ENCODE measurements at places on chromosomes 6 and 20.

DNA sequence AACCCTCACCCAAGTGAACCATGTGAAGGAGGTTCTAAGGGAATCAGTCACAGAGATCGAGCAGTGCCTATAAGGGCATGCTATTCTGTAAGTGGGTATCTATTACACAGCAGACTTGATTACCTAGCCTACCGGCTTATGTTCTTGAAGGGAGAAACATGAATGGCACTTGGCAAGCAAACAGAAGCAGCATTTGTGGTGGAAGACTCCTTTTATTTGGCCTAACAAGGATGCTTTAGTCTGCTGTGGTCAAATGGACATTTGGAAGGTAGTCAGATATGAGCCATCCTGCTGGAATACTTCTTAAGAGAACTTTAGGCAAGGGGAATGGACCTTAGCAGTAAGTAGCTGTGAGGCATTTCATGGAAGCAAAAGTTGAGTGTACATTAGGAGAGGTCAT is 126.3 kb downstream of the COL12A1 start:
- DNase-seq = no peak

- no peak for DNase-seq
Observed at GRCh38 chr6:16852671-16853070, 91.4 kb upstream of the ATXN1 start.

DNA sequence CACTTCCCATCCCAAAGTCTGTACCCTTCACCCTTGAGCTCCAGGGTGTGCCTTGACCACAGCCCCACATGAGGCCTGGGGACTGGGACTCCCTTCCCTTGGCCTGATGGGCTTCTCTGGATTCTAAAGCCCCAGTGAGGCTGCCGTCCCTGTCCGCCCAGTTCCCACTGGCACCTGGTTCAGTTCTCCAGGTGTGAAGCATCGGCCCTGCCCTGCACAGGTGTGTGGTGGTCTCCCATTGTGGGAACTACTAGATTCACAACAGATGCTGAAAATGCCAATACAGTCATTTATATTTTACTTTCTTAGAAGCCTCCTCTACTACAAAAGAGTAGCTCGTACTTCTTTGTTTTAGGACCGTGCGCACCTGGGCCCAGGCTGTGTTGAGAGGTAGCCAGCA is 72.8 kb downstream of the TTLL2 start:
- no peak for DNase-seq

DNA sequence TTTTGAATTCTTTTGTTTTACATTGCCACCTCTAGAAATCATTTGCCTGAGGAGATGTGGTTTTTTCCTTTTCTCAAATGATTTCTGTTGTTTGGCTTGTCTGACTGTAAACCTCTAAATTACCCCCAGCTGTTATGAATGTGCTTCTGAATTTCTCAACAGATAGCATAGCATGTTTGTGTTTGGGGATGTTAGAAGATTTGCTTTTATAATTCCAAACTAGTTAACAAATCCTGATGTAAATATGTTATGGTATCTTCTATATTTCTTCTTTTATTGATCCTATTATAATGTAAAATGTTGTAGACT is 31.6 kb upstream of the EZR start:
- no peak for DNase-seq

- no peak for DNase-seq
Observed at GRCh38 chr6:2937627-2938003, 33.8 kb downstream of the SERPINB6 start.

- DNase-seq = no peak
Observed at GRCh38 chr20:64140061-64140931, 24.0 kb upstream of the MYT1 start.

Measured in fibroblast of skin of left biceps (primary cell).